ENCODE measurements at places on chromosomes 2 and 18.

DNA sequence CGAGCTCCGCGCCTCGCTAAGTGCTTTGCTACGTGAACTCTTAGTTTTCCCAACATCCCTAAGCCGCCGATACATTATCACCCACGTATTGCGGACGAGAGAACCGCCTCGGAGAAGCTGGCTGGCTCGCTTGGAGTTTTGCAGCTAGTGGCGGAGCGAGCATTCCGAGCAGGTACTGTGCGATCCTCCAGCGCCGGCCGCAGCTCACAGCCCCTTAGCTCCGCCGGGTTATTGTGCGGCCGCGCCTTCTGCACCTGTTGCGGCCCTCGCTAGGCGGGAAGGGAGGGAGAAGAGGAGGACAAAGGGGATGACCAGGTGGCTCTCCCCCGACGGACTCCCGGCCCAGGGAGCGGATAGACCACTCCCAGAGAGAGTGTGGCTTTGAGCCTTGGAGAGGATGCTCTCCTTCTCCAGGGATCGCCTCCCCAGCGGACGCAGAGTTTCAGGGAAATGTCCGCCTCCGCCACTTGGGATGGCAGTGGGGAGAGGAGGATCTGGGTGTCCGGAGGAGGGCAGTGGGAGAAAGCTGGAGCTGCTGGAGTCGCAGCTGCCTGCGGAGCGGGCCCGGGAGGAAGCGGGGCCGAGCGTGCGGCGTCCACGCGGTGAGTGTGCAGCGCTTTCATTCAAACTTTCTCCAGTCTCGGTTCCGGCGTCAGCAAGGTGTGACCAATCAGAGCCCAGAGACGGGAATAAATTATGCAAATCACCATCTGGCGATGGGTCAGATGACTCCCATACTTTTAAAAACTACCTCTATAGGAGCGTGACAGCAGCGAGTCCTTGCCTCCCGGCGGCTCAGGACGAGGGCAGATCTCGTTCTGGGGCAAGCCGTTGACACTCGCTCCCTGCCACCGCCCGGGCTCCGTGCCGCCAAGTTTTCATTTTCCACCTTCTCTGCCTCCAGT, at the start of gene LIPG:
Gene LIPG, plus strand, starts transcription at position 769 of the 905 bp plus-strand sequence. CDS start 252 bp downstream, outside the sequence.
- DNase-seq, result peak; percentile 61

DNA sequence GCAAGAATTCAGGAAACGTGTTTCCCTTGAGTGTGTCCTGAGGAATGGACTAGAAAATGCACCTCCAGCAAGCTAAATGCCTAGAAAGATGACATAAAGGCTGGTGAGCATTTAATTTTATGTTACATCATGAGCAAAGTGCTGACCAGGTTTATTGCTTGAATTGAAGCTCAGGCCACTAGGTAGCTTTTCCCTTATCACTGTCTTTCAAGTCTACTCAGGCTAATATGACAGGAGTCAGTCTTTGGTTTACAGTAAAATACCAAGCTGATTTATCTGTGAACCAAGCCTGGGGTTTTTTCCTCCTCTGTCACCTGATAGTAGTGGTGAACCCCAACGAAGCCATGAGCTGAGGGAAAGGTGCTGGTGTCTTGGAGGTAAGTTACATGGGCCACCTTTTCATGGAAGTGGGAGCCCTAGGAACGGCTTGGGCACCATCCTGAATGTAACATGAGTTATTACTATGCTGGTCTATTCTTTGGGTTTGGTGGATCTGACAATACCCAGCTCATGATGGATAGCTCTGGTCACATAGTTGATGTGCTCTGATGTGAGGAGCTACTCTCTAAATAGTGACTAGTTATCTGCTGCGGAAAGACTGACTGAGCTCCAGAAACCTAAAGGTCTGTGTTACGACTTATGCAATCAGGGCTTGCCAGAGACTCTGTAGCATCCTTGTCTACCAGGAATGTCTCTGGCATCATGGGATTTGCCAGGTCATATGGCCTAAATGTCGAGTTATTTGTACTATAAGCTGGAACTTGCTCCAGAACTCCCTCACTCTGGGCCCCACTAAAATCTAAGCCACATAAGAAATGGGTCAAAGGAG, 39.8 kb downstream of the NUP35 start:
- no peak for DNase-seq

- DNase-seq, result no peak
Measured at GRCh38 chr18:10064267-10064666, 150.5 kb downstream of the VAPA start.

DNA sequence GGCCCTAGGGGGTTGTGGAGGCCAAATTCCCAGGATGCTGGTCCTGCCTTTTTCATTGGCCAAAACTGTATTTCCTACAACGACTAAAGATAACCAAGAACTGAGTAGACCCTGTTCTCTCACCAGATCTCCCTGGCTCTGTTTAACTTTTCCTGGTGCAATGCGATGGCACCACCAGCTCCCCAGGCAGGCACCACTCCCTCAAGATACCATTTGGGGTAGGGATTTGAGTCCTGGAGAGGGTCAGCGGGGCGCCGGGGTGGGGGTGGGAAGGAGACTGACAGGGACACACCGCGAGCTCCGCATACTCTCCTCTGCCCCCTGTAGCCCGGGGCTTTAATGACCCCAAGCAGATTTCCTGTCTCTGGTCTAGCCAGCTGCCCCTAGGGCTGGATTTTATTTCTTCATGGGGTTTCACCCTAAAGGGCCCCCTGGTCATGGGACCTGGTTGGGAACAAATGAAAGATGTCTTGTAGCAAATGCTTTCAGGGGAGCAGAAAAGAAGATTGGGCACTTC, 7.3 kb downstream of the SIX2 start:
- DNase-seq, result no peak

DNA sequence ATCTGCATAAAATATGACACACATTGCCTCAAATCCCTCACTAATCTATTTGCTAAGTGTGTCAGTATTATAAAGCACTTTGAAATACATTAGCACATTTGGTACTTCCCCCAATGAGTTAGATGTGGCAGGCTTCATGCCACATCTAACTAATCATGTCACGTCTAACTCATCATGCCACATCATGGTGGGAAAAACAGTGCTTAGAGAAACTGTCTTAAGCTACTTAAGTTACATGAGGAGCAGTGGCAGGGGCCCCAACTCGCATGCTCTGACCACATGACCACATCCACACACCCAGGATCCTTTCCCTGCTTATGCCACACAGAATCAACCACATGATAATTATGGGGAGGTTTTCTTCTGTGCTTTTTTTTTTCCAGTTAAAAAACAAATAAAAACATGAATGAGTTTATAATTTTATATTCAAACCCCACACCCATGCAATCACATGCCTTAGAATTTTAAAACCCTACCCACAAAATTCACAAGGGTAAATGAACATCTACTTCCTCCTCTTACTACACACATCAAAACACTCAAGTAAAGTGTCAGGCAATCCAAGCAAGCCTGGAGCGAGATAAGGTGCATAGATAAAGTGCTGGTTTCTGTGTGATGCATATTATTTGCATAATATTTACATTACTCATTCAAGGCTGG, 1.6 kb downstream of the ABCA12 start:
- no peak for DNase-seq

GRCh38 chr2:207617011-207617671, 8.1 kb downstream of the METTL21A start:
- no peak for DNase-seq

- no peak for DNase-seq
Measured at GRCh38 chr2:1306014-1306686, 107.1 kb upstream of the TPO start.

GRCh38 chr2:54624591-54625071, 98.8 kb upstream of the EML6 start:
- DNase-seq, result no peak

GRCh38 chr2:202717598-202718310, 83.0 kb downstream of the FAM117B start:
- no peak for DNase-seq

GRCh38 chr2:172389685-172390339, 37.6 kb upstream of the ITGA6 start:
- DNase-seq, result no peak

DNA sequence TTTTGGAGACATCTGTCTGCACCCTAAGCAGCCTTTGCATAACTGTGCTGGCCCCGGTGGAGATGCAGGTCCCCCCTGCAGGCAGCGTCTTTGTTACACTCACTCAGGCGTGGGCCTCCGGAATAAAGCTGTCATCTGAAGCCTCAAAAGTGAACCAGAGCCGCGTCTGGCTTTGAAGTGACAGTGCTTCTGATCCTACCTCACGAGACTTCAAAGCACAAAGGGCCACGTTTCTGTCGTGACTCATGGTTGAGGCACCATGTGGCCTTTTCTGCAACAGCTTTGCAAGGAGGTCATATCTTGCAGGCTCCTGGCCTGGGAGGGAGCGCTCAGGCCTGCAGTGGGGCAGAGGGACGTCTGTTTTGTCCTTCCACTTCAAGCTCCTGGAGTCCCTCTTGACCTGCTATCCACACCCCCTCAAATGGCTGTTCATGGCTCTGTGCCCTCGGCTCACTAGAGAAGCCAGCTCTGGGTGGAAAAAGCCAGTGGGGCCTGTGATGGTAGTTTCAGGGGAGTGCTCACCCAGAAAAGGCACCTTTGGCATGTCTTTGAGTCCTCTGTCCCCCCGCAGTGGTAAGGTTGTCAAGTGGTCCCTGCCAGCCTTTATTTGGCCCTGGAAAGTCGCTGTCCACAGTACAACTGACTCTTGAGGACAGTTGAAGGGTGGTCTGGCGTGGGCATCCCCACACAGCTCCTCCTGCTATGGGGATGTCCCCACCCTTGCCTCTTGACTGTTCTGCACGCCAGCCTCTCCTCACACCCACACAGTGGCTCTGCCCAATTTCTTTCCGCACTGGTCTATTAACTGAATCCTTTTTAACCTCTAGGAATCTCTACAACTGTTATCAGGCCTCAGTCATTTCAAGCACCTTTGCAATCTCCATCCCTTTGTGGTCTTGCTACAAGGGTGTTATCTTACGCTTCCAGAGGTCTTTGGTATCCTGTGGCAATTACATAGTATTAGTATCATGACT, 19.3 kb downstream of the GPR55 start:
- DNase-seq, result peak; percentile 87

DNA sequence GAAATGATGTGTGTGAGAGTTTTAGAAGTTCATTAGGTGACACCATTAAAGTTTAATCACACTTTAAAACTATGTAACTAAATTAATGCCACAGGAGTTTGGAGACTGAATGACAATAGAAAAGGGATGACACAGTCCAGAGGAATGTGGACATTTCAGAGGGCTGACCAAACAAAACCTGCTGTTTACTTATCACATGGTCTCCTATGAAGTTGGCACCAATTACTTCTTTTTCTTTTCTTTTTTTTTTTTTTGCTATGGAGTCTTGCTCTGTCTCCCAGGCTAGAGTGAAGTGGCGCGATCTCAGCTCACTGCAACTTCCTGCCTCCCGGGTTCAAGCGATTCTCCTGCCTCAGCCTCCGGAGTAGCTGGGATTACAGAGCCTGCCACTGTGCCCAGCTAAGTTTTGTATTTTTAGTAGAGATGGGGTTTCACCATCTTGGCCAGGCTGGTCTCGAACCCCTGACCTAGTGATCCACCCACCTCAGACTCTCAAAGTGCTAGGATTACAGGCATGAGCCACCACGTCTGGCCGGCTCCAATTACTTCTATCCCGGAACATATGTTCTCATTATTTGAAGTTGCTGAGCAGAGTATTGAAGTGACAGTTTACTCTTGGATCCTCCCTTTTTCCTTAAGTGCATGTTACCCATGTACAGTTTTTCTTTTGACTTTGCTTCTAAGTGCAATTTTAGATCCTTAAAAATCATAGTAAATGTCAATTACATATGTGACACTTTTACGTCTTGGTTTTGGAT, 4.3 kb downstream of the AGPS start:
- no peak for DNase-seq

GRCh38 chr2:237746302-237747080, 52.1 kb upstream of the RBM44 start:
- DNase-seq, result no peak

- DNase-seq, result no peak
Measured at GRCh38 chr2:20925265-20925889, 102.5 kb upstream of the LDAH start.

DNA sequence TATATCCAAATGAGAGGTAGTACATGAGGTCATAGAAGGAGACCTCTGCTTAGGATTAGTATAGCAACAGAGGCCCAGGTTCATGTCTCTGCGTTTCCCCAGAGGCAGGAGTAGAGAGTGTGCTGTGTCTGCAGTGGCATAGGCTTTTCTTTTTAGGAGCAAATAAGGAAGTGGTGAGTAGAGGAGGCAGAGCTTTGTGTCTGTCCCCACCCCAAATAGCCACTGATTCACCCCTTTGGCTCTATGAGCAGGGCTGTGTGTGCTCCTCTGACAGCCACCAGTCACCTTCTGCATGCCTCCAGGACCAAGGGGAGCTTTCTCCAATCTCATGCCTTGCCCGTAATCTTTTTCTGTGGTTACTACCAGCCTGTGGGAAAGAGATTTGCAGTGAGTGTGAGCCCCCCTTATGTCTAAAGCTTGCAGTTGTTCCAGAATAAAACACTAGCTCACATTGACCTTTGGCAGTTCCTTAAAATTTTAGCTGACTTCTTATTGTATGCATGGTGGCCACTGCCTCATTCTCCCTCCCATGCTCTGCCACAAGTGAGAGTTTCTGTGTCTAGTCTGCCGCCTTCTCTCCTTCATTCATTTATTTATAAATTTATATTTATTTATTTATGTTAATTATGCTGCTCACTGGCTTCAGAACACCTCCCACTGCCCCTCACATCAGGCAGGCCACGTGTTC, 23.5 kb upstream of the ELAC1 start:
- no peak for DNase-seq
